ENCODE measurements at places on chromosomes 16 and 17.

- DNase-seq: no peak
Measured at GRCh38 chr16:86665319-86665675, 86.9 kb downstream of the FOXL1 start.

- DNase-seq: no peak
Measured at GRCh38 chr17:73506470-73507435, 137.5 kb downstream of the SDK2 start.

DNA sequence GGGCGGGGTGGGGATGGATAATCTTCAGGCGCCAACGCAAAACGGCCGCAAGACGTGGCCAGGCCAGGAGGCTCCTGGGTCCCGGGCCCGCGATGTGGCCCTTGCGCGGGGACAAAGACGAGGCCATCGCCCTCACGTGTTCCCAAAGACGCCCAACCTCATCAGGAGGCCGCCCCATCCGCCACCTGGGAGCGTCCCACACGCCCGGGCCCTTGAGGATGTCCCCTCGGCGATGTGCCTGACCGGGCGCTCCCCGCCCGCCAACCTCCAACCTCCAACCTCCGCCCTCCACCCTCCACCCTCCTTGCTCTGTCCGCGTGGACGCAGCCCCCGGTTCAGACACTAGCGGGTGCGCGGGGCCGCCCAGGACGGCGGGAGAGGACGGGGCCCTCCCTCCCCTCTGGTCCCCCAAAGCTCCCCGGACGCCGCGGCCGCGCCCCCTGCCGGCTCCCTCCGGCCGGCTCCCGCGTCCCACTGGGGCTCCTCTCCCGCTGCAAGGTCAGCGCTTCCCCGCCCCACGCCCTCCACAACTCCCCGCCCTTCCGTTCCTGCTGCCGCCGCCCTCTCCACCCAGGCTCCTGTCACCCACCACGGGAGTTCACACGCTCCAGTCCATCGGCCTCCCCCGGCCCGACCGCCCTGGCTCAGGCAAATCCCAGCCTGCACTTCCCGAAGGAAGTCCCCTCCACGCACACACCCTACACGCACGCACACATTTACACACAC lies 250.8 kb upstream of the RPL38 start:
- DNase-seq: peak; percentile 64

GRCh38 chr16:1701216-1701878 lies 4.6 kb upstream of the MAPK8IP3 start:
- DNase-seq: no peak

Measured in colonic mucosa (tissue), 4 donors.